ENCODE measurements at places on chromosomes 4 and X. TPM values are rescaled to one million over a fixed set of nuclear protein-coding genes. Genes with fewer than 3 reads are reported as not detected.

Gene PNMA6A
- 1.1 TPM for total RNA-seq

Gene DCAF8L1
- total RNA-seq = not detected

Gene GK2
- total RNA-seq = not detected

Gene BEX1
- total RNA-seq = 2.2 TPM

Gene TIGD4
- not detected for total RNA-seq
